ENCODE measurements at places on chromosomes 11 and 22. TPM values are rescaled to one million over a fixed set of nuclear protein-coding genes. Genes with fewer than 3 reads are reported as not detected.

The SMC1B gene
- total RNA-seq: 0.06 TPM

The STARD10 gene
- 19.8 TPM for total RNA-seq

The CHRM4 gene
- total RNA-seq: not detected

The DEFB108B gene
- total RNA-seq: not detected

The OR51A7 gene
- total RNA-seq: not detected

The TREH gene
- not detected for total RNA-seq

The C22orf31 gene
- total RNA-seq: not detected

The TECTA gene
- 0.50 TPM for total RNA-seq

The PGA5 gene
- not detected for total RNA-seq

The MYRF gene
- 3.2 TPM for total RNA-seq

The OR52J3 gene
- not detected for total RNA-seq

- no peak overlapping the region for H3K4me3 ChIP-seq
- DNase-seq: no peak
- H3K36me3 ChIP-seq: no peaks in the 10 kb centered on the region
- no peak overlapping the region for H3K27ac ChIP-seq
Measured at GRCh38 chr11:121964591-121964990, 151.4 kb downstream of the BLID start.

DNA sequence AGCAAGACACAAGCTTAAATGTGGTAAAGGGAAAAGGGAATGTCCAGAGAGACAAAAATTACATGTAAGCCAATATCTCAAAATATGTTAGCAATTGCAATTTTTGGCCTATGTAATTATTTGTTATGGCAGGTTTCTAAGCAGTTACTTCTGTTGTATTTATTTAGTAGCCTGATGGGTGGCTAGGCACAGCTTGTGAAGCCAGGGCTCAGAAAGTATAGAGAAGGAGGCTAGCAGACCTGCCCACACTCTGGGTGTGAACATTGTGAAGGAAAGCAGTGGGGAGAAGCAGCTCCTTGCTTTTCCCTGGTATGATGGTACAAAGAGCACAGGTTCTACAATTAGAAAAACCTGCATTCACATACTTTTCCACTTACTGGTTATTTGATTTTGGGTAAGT lies 196.5 kb upstream of the PGR start:
- H3K27ac ChIP-seq: no peak overlapping the region
- H3K36me3 ChIP-seq: no peaks in the 10 kb centered on the region
- no peaks in the 10 kb centered on the region for H3K4me1 ChIP-seq
- DNase-seq: no peak
- H3K27me3 ChIP-seq: no peaks in the 10 kb centered on the region

GRCh38 chr11:112417339-112417738 lies 156.7 kb upstream of the PLET1 start:
- H3K36me3 ChIP-seq: no peaks in the 10 kb centered on the region
- no peak overlapping the region for H3K27ac ChIP-seq
- DNase-seq: no peak
- H3K4me1 ChIP-seq: peaks cover 3% of the 10 kb centered on the region
- H3K27me3 ChIP-seq: peaks cover 4% of the 10 kb centered on the region

DNA sequence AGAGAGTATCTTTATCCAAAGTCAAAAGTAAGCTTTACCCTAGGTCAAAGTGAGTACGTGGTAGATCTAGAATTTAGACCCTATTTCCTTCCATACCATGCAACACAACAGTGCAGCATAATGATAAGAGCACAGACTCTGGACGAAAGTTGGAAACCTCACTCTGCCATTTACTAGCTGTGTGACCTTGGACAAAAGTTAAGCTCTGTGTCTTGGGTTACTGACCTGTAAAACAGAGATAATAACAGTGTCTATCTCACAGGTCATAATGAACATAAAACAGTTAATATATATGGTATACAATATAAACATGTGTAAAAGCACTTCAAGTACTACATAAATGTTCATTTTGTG lies 13.6 kb upstream of the CHRNA10 start:
- peaks cover 79% of the 10 kb centered on the region for H3K36me3 ChIP-seq
- no peaks in the 10 kb centered on the region for H3K27me3 ChIP-seq
- H3K4me3 ChIP-seq: no peak overlapping the region

DNA sequence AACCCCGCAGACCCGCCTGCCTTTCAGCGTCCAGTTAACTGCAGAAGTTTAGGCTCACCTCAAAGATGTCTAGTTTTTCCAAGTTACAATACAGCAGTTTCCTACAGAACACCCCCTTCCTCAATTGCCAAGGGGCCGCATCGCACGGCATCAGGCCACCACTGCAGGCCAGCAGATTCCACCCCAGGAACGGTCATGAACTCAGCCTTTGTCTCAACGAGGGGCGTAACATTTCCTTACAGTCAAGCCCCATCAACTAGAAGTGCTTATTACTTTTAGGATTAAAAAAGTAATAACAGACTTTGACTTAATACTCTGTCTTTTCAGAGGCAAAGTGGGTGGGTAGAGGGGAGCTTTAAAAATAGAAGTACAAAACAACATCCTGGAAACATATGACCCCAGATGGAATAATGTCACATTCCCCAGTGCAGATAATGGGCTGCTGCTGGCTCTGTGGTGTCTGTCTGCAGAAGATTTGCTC lies 36.3 kb downstream of the PPP2R1B start:
- no peak overlapping the region for H3K27ac ChIP-seq
- no peak overlapping the region for H3K4me3 ChIP-seq
- DNase-seq: no peak
- H3K36me3 ChIP-seq: peaks cover 13% of the 10 kb centered on the region
- H3K4me1 ChIP-seq: no peaks in the 10 kb centered on the region

- H3K4me3 ChIP-seq: no peak overlapping the region
- no peak overlapping the region for H3K27ac ChIP-seq
- peaks cover 9% of the 10 kb centered on the region for H3K4me1 ChIP-seq
- DNase-seq: no peak
Measured at GRCh38 chr11:82906236-82906635, 4.7 kb downstream of the DDIAS start.

GRCh38 chr11:95556342-95557163 lies 233.0 kb downstream of the FAM76B start:
- DNase-seq: no peak
- H3K27me3 ChIP-seq: no peaks in the 10 kb centered on the region
- no peaks in the 10 kb centered on the region for H3K4me1 ChIP-seq
- no peak overlapping the region for H3K4me3 ChIP-seq

DNA sequence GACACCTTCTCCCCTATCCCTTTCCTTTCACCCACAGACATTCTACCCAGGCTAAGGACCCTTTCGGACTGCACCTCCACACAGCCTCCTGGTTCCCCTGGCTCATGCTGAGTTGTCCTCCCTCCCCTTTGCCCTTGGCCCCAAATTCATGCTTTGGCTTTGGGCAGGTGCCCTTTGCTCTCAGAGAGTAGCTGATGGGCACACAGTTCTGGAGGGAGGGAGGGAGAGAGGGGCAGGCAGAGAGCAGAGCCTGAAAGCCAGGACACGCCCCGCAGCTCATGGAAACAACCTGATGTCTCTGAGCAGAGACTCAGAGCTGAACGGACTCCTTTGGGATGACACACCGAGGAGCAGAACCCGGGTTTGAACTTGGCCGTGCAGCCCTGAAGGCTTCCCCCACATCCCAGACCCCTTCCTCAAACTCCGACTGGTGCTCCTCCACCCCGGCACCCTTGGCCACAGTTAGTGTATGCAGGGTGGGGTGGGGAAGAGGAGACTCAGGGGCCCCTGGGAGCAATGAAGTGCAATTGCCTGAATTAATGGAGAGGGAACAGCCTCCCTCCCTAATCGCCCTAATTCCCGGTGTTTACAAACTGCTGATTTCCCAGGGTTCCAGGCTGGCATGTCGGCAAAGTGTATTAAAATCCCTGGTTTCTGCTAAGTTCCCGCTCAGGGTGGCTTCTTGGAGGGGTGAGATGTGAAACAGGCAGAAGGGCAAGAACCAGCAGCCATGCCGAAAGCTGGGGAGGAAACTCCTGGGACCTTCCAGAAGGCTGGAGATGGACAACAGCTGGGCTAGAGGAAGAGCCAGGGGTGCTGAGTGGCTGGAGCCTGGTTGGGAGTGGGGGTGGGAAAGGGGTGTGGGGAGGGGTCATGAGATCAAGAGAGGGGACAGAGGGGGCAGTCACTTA lies 71.2 kb upstream of the SHISAL1 start:
- DNase-seq: no peak
- no peak overlapping the region for H3K27ac ChIP-seq
- H3K4me1 ChIP-seq: no peaks in the 10 kb centered on the region
- H3K36me3 ChIP-seq: no peaks in the 10 kb centered on the region

- no peaks in the 10 kb centered on the region for H3K4me1 ChIP-seq
- peaks cover 41% of the 10 kb centered on the region for H3K27me3 ChIP-seq
- DNase-seq: no peak
- no peak overlapping the region for H3K4me3 ChIP-seq
Measured at GRCh38 chr22:36587289-36588154, 58.6 kb upstream of the EIF3D start.

DNA sequence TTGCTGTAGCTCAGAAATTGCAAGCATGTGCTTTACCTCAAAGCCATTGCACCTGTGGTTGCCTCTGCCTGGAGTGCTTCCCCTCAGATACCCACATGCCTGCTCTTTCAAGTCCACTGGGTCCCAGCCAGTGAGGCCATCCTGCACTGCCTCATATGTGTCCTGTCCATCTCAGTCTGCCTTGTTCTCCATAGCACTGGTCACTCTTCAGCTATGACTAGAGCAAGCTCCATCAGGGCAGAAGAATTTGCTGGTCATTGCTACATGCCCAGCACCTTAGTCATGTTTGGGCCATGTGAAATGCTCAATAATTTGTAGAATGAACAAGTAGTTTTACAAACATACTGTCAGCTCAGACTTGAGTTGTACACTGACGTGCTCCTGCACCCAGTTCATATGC lies 64.4 kb upstream of the HORMAD2 start:
- H3K4me3 ChIP-seq: no peak overlapping the region
- peaks cover 25% of the 10 kb centered on the region for H3K36me3 ChIP-seq
- no peaks in the 10 kb centered on the region for H3K27me3 ChIP-seq
- H3K4me1 ChIP-seq: no peaks in the 10 kb centered on the region
- H3K27ac ChIP-seq: no peak overlapping the region

DNA sequence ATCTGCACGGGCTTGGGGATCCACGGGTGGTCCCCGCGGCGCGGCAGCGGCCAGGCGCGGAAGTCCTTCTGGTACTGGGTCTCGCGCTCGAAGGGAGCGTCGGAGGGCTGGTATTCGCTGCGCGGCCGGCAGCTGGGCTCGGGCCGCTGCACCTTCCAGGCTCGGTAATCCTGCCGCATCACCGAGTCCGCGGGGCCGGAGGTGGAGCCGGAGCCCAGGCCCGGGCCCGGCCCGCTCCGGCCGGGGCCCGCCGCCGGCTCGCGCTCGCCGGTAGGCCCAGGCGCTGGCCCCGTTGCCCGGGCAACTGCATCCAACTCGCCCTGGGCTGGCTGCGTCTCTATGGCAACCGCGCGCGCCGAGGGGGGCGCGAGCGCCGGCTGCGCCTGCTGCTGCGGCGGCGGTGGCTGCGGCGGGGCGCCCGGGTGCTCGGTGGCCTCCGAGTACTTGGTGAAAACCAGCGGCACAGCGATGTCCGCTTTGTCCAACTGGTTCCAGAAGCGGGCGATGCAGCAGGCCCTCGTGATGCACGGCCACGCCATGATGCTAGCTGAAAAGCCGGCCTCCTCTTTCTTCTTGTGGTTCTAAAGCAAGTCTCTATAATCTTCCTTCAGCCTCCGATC lies 897 bp downstream of the MAP6 start:
- peak overlapping the region; percentile 68 for H3K4me3 ChIP-seq
- H3K4me1 ChIP-seq: peaks cover 22% of the 10 kb centered on the region
- H3K36me3 ChIP-seq: no peaks in the 10 kb centered on the region
- no peak overlapping the region for H3K27ac ChIP-seq

DNA sequence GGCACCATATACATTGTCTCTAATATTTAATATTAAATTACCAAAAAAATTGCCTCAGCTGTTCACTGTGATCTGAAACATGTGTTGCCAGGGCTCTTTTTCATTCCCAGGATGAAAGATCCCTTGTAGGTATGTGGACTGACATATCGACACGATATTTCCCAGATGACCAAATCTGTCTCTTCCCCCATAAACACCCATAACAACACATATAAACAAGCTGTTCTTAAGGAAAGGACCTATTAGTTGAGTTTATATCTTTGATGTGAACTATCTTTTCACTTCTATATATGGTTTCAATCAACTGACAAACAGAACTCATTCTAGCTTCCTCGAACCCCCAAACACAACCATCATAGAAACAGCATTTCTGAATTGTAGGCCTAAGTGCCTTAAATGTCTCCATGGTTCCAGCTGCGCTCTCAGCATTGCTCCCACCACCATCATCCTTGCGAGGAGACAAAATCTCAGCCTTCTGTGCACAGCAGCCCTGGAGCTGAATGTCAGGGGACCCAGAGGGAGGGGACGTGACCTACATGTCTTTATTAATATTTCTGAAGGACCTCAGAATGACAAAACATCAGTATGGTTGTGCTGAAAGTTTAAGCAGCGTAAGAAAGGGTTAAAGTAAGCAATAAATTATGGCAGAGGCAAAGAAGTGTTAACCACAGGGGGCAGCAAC lies 67.0 kb downstream of the ETS1 start:
- peak overlapping the region; percentile 78 for H3K27ac ChIP-seq
- peak overlapping the region; percentile 68 for H3K4me3 ChIP-seq
- DNase-seq: peak; percentile 60
- H3K27me3 ChIP-seq: no peaks in the 10 kb centered on the region

DNA sequence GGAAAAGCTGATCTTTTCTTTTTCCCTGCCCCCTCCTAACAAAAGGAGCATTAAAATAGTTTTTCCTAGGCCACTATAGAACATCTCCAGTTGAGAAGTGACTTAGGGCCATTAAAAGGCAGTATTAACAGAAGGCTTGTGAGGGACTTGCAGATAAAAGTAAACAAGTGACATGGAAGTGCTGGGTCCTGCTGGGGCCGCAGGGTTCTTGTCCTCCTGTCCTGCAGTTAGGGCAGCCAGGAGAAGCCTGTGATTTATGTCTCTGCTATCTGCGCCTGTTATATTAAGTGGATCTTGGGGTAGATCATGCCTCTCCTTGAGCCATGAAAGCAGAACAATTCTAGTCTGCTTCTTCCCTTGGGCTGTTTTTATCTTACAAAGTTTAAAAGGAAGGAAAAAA lies 271.4 kb upstream of the C11orf87 start:
- no peaks in the 10 kb centered on the region for H3K36me3 ChIP-seq
- no peaks in the 10 kb centered on the region for H3K4me1 ChIP-seq
- no peaks in the 10 kb centered on the region for H3K27me3 ChIP-seq
- H3K4me3 ChIP-seq: no peak overlapping the region
- H3K27ac ChIP-seq: no peak overlapping the region
- no peak for DNase-seq

- no peaks in the 10 kb centered on the region for H3K4me1 ChIP-seq
- H3K4me3 ChIP-seq: no peak overlapping the region
- peaks cover 10% of the 10 kb centered on the region for H3K27me3 ChIP-seq
Measured at GRCh38 chr11:122096272-122097112, 19.5 kb downstream of the BLID start.

GRCh38 chr11:94297985-94298576 lies 6.3 kb upstream of the IZUMO1R start:
- peaks cover 10% of the 10 kb centered on the region for H3K27me3 ChIP-seq
- no peaks in the 10 kb centered on the region for H3K36me3 ChIP-seq
- H3K4me1 ChIP-seq: no peaks in the 10 kb centered on the region
- H3K27ac ChIP-seq: no peak overlapping the region

DNA sequence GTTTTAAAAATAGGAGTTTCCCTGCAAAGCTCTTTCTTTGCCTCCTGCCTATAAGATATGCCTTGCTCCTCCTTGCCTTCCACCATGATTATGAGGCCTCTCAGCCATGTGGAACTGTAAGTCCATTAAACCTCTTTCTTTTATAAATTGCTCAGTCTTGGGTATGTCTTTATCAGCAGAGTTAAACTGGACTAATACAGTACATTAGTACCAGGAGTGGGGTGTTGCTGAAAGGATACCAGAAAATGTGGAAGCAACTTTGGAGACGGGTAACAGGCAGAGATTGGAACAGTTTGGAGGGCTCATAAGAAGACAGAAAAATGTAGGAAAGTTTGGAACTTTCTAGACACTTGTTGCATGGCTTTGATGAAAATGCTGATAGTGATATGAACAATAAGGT lies 709.9 kb downstream of the LUZP2 start:
- DNase-seq: no peak
- H3K36me3 ChIP-seq: no peaks in the 10 kb centered on the region
- H3K4me1 ChIP-seq: no peaks in the 10 kb centered on the region
- H3K27me3 ChIP-seq: no peaks in the 10 kb centered on the region
- H3K27ac ChIP-seq: no peak overlapping the region
